Peyer's patch (tissue), 4 donors: ENCODE measurements at places on chromosomes 5 and 9.

DNA sequence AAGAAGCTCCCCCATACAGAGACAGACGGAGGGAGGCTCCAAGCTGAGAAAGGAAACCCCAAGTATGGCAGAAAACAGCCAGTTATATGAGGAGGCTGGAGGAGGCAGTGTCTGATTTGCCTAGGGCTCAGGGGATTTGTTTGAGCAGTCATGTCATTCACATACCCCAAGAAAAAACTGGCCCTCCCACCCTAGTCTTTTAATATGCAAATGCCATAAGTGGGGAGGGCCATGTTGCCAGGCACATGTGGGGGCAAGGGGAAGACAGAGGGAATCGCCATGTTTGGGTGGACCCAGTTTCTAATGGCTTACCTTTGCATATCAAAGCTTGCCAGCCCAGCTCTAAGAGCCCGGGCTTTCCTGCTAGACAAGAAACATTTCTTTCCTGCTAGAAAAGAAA, 1163.8 kb downstream of the TAF11L14 start:
- H3K36me3 ChIP-seq, result no peaks in the 10 kb centered on the region
- H3K4me3 ChIP-seq, result no peak overlapping the region
- no peaks in the 10 kb centered on the region for H3K4me1 ChIP-seq
- H3K27ac ChIP-seq, result no peak overlapping the region
- DNase-seq, result no peak
- no peaks in the 10 kb centered on the region for H3K27me3 ChIP-seq

- no peak overlapping the region for H3K27ac ChIP-seq
- H3K36me3 ChIP-seq, result no peaks in the 10 kb centered on the region
- H3K4me1 ChIP-seq, result no peaks in the 10 kb centered on the region
- H3K27me3 ChIP-seq, result no peaks in the 10 kb centered on the region
- DNase-seq, result no peak
- no peak overlapping the region for H3K4me3 ChIP-seq
Measured at GRCh38 chr5:95029569-95030366, 255.1 kb downstream of the MCTP1 start.

DNA sequence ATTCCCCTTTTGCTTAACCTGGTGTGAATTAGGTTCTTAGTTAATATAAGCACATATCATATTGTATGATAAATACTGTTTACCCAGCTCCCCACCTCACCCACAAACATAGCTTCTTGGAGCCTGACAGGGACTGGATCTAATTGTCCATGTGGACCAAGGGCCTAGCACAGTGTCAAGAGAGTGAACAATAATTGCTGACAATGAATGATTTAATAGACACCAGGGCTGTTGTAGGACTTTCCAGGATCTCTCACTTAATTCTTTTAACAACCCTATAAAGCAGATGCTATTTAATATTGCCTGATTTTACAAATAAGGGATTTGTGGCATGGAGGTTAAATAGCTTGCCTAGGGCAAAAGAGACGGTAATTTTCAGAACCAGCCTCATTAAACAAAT, 24.8 kb downstream of the AK3 start:
- H3K4me3 ChIP-seq, result no peak overlapping the region
- no peaks in the 10 kb centered on the region for H3K27me3 ChIP-seq
- no peaks in the 10 kb centered on the region for H3K4me1 ChIP-seq

GRCh38 chr9:90724880-90725279, 76.7 kb upstream of the SYK start:
- no peak for DNase-seq
- H3K36me3 ChIP-seq, result no peaks in the 10 kb centered on the region
- no peak overlapping the region for H3K4me3 ChIP-seq
- no peaks in the 10 kb centered on the region for H3K4me1 ChIP-seq
- no peak overlapping the region for H3K27ac ChIP-seq
- H3K27me3 ChIP-seq, result no peaks in the 10 kb centered on the region

GRCh38 chr5:41009232-41009631, 61.9 kb downstream of the MROH2B start:
- no peaks in the 10 kb centered on the region for H3K4me1 ChIP-seq
- H3K27me3 ChIP-seq, result no peaks in the 10 kb centered on the region
- H3K27ac ChIP-seq, result no peak overlapping the region
- no peak overlapping the region for H3K4me3 ChIP-seq
- no peaks in the 10 kb centered on the region for H3K36me3 ChIP-seq

DNA sequence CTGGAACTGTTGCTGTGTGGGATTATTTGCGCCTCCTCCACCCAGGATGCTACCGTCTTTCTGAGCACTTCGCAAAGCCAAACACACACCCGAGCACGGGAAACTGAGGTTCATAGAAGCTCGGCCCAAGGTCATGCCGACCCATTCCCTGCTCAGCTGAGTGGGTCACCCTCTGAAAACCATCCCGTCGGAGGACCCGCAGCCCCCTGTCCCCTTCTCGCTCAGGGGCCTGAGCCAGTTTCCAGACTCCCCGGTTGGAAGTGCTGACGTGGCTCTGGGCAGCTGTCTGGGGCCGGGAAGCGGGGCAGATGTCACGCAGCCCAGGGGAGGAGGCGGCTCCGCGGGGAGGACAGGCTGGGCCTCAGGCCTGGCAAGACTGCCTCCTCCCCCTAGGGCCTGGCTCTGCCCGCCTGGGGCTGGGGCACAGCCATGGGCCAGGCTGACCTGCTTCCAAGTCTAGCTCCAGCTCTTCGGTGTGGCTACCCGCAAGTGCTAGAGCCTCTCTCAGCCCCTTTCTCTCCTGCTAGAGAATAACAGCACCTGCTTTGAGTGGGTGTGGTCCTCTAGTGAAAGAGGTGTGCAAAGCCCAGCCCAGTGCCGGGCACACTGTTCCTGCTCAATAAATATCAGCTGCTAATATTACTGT, 9.9 kb upstream of the CXXC5 start:
- H3K4me3 ChIP-seq, result peak overlapping the region; percentile 51
- H3K36me3 ChIP-seq, result no peaks in the 10 kb centered on the region
- DNase-seq, result peak; percentile 80
- H3K27ac ChIP-seq, result peak overlapping the region; percentile 91

- H3K36me3 ChIP-seq, result peaks cover under 1% of the 10 kb centered on the region
- peak overlapping the region; percentile 25 for H3K27ac ChIP-seq
- no peaks in the 10 kb centered on the region for H3K27me3 ChIP-seq
- peak overlapping the region; percentile 15 for H3K4me3 ChIP-seq
- DNase-seq, result peak; percentile 91
- peaks cover 6% of the 10 kb centered on the region for H3K4me1 ChIP-seq
Measured at GRCh38 chr5:5494489-5495402, 72.3 kb downstream of the ICE1 start.

DNA sequence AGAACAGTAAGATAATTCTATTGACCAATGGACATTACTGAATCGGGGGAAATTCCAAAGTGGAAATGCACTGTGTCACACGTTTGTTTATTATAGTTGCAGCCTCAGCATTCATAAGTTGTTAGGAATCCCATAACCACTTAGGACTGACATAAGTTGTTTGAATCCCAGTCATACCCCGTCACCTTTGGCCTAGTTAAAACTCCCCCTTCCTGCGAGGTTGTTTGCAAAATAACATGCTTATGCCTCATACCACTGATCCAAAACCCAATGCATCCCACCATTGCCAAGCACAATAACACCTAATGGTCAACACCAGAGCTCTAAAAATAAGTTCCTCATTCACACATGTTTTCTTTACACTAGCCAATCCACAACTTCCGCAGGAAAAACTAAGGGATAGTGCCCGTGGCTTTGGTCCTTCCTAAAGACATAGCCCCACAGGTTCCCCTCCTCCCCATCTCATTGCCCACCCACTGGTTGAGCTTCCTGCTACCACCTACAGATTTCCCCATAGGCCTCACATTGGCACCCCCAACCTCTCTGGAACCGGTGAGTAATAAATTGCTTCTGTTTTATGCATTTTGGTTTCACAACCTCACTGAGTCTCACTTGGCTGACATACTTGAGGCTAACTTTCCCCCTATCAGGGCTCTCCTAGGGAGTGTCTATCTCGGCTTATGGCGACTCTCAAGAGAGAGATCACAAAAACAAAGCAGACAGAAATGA, 42.3 kb upstream of the MUSK start:
- no peak overlapping the region for H3K27ac ChIP-seq
- H3K36me3 ChIP-seq, result no peaks in the 10 kb centered on the region
- H3K4me1 ChIP-seq, result no peaks in the 10 kb centered on the region
- DNase-seq, result no peak
- H3K4me3 ChIP-seq, result no peak overlapping the region
